ENCODE measurements at places on chromosomes 6 and 20. TPM values are rescaled to one million over a fixed set of nuclear protein-coding genes. Genes with fewer than 3 reads are reported as not detected.

PACSIN1 gene
- total RNA-seq = 13.6 TPM

HFE gene
- 4.5 TPM for total RNA-seq

SLC17A2 gene
- total RNA-seq = not detected

FAM50B gene
- 28.2 TPM for total RNA-seq

PSORS1C1 gene
- total RNA-seq = 1.5 TPM

PNPLA1 gene
- not detected for total RNA-seq

DPPA5 gene
- total RNA-seq = not detected

MAS1 gene
- not detected for total RNA-seq

ADAM33 gene
- 12.2 TPM for total RNA-seq

TGM3 gene
- total RNA-seq = not detected

RSPO4 gene
- total RNA-seq = 0.42 TPM

PTK6 gene
- total RNA-seq = not detected

RBBP8NL gene
- not detected for total RNA-seq

CYP21A2 gene
- 0.52 TPM for total RNA-seq

ARFGEF2 gene
- total RNA-seq = 44.9 TPM

C20orf144 gene
- not detected for total RNA-seq

RFX6 gene
- total RNA-seq = not detected

ENPP1 gene
- total RNA-seq = 1.4 TPM

NKX2-4 gene
- total RNA-seq = not detected

B3GAT2 gene
- 0.07 TPM for total RNA-seq

CCN5 gene
- 19.5 TPM for total RNA-seq

PRRT1 gene
- 0.27 TPM for total RNA-seq

DLL1 gene
- total RNA-seq = 15.3 TPM

KCNB1 gene
- total RNA-seq = 1.9 TPM

PGC gene
- total RNA-seq = not detected

EPPIN gene
- not detected for total RNA-seq

TPD52L2 gene
- total RNA-seq = 78.0 TPM

MYMX gene
- 0.67 TPM for total RNA-seq

EYS gene
- total RNA-seq = not detected

FARS2 gene
- total RNA-seq = 19.4 TPM

SOBP gene
- 15.3 TPM for total RNA-seq

GSTA3 gene
- total RNA-seq = not detected

GCNT2 gene
- total RNA-seq = 41.8 TPM

HLA-DQB2 gene
- 3.3 TPM for total RNA-seq

OR2H1 gene
- total RNA-seq = not detected
